ENCODE measurements at places on chromosomes 2 and 18. TPM values are rescaled to one million over a fixed set of nuclear protein-coding genes. Genes with fewer than 3 reads are reported as not detected.

- no peaks in the 10 kb centered on the region for H3K27me3 ChIP-seq
- H3K27ac ChIP-seq = no peak overlapping the region
- no peak overlapping the region for H3K4me3 ChIP-seq
- H3K36me3 ChIP-seq = no peaks in the 10 kb centered on the region
- no peaks in the 10 kb centered on the region for H3K4me1 ChIP-seq
Measured at GRCh38 chr2:16061441-16062217, 121.3 kb downstream of the MYCN start.

The CTLA4 gene
- not detected for total RNA-seq

The OR6B2 gene
- total RNA-seq = not detected

DNA sequence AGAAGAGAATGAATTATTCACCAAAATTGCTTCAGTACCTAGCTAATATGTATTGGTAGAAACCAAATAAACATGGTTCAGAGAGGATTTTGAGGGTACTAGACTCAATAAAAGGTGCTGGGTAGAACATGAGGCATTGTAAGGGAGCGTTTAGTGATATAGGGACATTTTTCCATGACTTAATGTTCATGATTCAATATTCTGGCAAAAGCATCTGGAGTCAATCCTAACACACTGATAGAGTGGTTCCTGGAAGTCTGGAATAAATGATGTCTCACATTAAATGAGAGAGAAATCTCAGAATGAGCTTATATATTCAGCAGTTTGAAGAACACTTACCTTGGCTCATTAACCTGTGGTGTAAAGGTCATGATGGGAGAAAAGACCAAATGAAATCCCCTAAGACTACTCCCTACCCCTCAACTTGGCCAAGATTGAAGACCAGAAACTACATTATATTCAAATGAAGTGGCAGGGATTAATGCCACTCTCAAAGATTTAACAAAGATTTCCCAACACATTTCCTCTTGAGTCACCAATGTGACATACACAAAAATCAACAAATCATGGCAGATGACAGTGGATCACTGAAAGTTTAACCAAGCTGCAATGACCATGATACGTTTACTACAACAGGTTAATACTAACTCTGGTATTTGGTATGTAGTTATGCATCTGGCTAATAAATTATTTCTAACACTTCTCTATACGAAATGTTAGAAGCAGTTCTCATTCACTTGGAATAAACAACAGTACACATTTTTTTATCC, 309.5 kb downstream of the SATB2 start:
- no peak for DNase-seq
- no peak overlapping the region for H3K27ac ChIP-seq
- H3K4me1 ChIP-seq = peaks cover 3% of the 10 kb centered on the region
- H3K36me3 ChIP-seq = no peaks in the 10 kb centered on the region
- no peaks in the 10 kb centered on the region for H3K27me3 ChIP-seq
- H3K4me3 ChIP-seq = no peak overlapping the region

DNA sequence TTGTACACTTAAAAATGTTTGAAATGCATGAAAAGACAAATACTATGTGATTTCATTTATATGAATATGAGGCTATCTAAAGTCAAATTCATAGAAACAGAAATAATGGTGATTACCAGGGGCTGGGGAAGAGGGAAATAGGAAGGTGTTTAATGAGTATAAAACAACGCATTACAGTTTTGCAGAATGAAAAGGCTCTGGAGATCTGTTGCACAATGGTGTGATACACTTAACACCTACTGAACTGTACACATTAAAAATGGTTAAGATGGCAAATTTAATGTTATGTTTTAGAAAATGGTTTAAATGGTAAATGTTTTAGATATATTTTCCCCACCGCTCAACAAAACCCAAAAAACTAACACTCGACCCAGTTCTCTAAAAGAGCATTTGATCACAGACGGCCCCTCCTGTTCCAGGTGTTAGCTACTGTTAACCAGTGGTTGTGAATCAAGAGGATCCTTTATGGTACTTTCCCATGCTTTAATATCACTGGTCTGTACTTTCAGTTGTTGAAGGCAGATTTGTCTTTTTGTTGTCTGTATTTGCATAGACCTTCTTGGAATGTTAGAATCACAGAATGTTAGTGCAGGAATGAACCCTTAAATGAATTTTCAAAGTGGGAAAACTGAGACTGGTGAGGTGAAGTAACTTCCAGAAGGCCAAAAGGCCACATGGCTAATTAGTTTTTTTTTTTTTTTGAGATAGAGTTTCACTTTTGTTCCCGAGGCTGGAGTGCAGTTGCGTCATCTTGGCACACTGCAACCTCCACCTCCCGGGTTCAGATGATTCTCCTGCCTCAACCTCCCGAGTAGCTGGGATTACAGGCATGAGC, 10.2 kb downstream of the RAB10 start:
- no peak for DNase-seq
- H3K27me3 ChIP-seq = no peaks in the 10 kb centered on the region
- H3K36me3 ChIP-seq = no peaks in the 10 kb centered on the region
- H3K27ac ChIP-seq = peak overlapping the region; percentile 21
- H3K4me1 ChIP-seq = peaks cover 5% of the 10 kb centered on the region

GRCh38 chr2:80786584-80786983, 482.0 kb upstream of the LRRTM1 start:
- H3K36me3 ChIP-seq = no peaks in the 10 kb centered on the region
- H3K4me3 ChIP-seq = no peak overlapping the region
- H3K27me3 ChIP-seq = no peaks in the 10 kb centered on the region
- no peak for DNase-seq
- no peak overlapping the region for H3K27ac ChIP-seq

The UPP2 gene
- not detected for total RNA-seq

- peaks cover 12% of the 10 kb centered on the region for H3K36me3 ChIP-seq
- peaks cover 8% of the 10 kb centered on the region for H3K4me1 ChIP-seq
- no peak for DNase-seq
- no peaks in the 10 kb centered on the region for H3K27me3 ChIP-seq
- H3K27ac ChIP-seq = no peak overlapping the region
Measured at GRCh38 chr2:148957023-148957422, 81.5 kb upstream of the LYPD6B start.

The REG3A gene
- not detected for total RNA-seq

GRCh38 chr2:36322108-36322507, 33.5 kb upstream of the CRIM1 start:
- no peaks in the 10 kb centered on the region for H3K4me1 ChIP-seq
- H3K4me3 ChIP-seq = no peak overlapping the region
- no peaks in the 10 kb centered on the region for H3K36me3 ChIP-seq
- H3K27me3 ChIP-seq = no peaks in the 10 kb centered on the region
- no peak overlapping the region for H3K27ac ChIP-seq

GRCh38 chr2:71505086-71505769, 51.9 kb downstream of the DYSF start:
- no peak overlapping the region for H3K27ac ChIP-seq
- H3K4me3 ChIP-seq = no peak overlapping the region
- no peaks in the 10 kb centered on the region for H3K27me3 ChIP-seq
- no peak for DNase-seq
- no peaks in the 10 kb centered on the region for H3K36me3 ChIP-seq
- no peaks in the 10 kb centered on the region for H3K4me1 ChIP-seq

- no peaks in the 10 kb centered on the region for H3K27me3 ChIP-seq
- H3K36me3 ChIP-seq = no peaks in the 10 kb centered on the region
- H3K27ac ChIP-seq = no peak overlapping the region
Measured at GRCh38 chr18:58026857-58027256, 17.2 kb upstream of the NEDD4L start.

- H3K4me1 ChIP-seq = peaks cover 9% of the 10 kb centered on the region
- no peaks in the 10 kb centered on the region for H3K27me3 ChIP-seq
- no peak overlapping the region for H3K4me3 ChIP-seq
- DNase-seq = no peak
Measured at GRCh38 chr18:57475903-57476302, 40.7 kb downstream of the ONECUT2 start.

DNA sequence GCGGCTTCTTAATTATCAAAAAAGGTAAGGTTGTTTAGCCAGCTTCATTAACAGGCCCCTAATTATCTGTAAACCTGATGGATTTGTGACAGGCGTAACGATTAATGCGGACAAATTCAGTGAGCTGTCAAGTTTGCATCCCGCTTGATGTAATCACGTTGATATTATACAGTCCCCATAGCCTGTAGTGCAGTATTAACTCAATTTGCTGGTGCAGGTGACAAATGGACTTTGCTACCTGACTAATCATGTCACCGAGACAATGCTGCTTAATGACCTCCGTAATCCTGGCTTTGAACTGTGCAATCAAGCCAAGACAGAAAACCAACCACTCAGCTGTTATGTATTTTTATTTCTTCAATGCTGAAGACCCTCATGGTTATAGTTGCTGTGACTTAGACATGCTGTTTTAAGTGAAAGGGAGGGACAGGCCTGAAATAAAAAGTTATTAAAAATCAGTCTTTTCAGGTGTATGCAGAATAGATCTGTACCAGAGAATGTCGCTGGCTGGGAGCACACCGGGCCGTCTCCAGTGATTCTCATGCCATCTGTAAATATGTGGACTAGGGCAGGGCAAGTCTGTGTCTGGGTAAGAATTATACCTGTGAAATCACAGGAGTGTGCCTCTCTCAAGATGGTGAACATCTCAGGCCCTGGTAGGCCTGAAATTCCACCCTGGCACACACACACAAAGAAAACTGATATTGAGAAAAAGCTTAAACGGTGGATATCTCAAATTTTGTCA, 4.3 kb downstream of the TSHZ1 start:
- H3K4me3 ChIP-seq = no peak overlapping the region
- H3K27me3 ChIP-seq = peaks cover 54% of the 10 kb centered on the region
- no peak overlapping the region for H3K27ac ChIP-seq

The IMPACT gene
- total RNA-seq = 66.5 TPM

The TOGARAM2 gene
- 0.62 TPM for total RNA-seq

The EN1 gene
- total RNA-seq = not detected

The UGT1A5 gene
- not detected for total RNA-seq

DNA sequence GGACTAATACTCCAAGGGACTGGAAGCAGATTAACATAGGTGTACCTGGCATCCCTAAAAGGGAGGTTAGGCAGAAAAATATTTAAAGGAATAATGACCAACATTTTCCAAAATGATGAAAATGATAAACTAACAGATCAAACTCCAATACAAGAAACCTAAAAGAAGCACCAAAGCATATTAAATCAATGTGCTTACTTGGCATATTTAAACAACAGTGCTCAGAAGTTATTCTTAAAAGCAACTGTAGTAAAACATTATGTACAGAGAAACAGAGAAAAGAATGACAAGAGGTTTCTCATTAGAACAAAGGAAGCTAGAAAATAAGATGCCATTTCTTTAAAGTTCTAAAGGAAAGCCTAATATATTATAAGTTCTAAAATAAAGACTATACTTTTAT, 947.3 kb upstream of the TMEFF2 start:
- no peaks in the 10 kb centered on the region for H3K36me3 ChIP-seq
- H3K27me3 ChIP-seq = no peaks in the 10 kb centered on the region
- H3K27ac ChIP-seq = no peak overlapping the region

GRCh38 chr2:71003396-71003795, 8.7 kb upstream of the TEX261 start:
- no peak for DNase-seq
- H3K36me3 ChIP-seq = no peaks in the 10 kb centered on the region
- peaks cover 13% of the 10 kb centered on the region for H3K27me3 ChIP-seq
- peaks cover 18% of the 10 kb centered on the region for H3K4me1 ChIP-seq
- no peak overlapping the region for H3K27ac ChIP-seq

DNA sequence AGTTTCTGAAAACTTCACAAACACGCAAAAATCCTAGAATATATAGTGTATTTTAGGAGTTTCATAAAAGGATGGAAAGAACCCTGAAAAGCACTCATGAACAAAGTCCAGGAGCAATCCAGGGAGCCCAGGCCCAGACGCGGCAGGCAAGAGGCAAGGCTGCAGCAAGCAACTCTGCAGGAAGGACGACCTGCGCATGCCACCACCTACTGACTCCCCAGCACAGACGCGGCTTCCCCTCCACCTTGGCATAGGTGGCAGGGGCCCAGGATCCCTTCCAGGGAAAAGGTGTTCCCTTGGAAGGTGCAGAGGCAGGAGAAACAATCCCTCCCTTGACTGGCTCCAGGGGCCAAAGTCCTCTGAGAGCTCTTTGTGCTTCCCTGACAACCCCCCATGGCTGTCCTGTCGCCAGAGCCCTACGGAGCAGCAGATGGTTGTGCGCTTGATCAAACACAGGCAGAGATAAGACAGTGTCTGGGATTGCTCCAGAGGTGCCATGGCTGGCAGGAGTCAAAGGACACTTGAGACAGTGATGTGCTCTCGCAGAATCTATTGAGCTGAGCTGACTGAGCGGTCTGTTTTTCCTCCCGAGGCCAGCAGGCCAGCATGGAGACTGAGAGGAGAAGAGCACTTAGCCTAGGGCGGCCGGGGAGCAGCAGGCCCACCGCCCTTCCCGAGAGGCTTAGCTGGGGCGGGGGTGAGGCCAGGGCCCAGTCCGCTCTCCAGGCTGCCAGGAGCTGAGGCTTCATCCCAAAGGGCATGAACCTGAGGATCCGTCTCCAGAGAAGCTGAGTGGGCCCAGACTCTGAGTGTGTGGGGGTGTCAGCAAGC, 10.8 kb upstream of the AMER3 start:
- no peaks in the 10 kb centered on the region for H3K36me3 ChIP-seq
- no peak overlapping the region for H3K27ac ChIP-seq
- DNase-seq = peak; percentile 50
- peaks cover 8% of the 10 kb centered on the region for H3K4me1 ChIP-seq

- H3K27me3 ChIP-seq = peaks cover 67% of the 10 kb centered on the region
- H3K4me3 ChIP-seq = peak overlapping the region; percentile 56
- peak; percentile 48 for DNase-seq
- H3K4me1 ChIP-seq = peaks cover 27% of the 10 kb centered on the region
Measured at GRCh38 chr2:218964041-218964771, 4.7 kb downstream of the CDK5R2 start.

GRCh38 chr2:189348369-189348768, 92.9 kb upstream of the WDR75 start:
- H3K4me3 ChIP-seq = no peak overlapping the region
- no peak overlapping the region for H3K27ac ChIP-seq
- H3K27me3 ChIP-seq = no peaks in the 10 kb centered on the region
- no peak for DNase-seq
- H3K36me3 ChIP-seq = no peaks in the 10 kb centered on the region
- no peaks in the 10 kb centered on the region for H3K4me1 ChIP-seq

The CCDC148 gene
- 9.3 TPM for total RNA-seq
